Bronchial smooth muscle cell (primary cell): ENCODE measurements at places on chromosomes 11 and 22. TPM values are rescaled to one million over a fixed set of nuclear protein-coding genes. Genes with fewer than 3 reads are reported as not detected.

Gene TREH
- total RNA-seq, result under 0.01 TPM in 1 of 2 replicates, not detected in the other

Gene CD3G
- not detected in 2 replicates for total RNA-seq

Gene MCM5
- total RNA-seq, result 11.4 and 13.4 TPM in 2 replicates

Gene TSPAN18
- not detected in 2 replicates for total RNA-seq

Gene OR10A2
- not detected in 2 replicates for total RNA-seq

Gene GCAT
- total RNA-seq, result 15.0 and 24.3 TPM in 2 replicates

Gene KCNJ1
- under 0.01 TPM in 1 of 2 replicates, not detected in the other for total RNA-seq

Gene RIMBP3C
- 0.09 and 0.47 TPM in 2 replicates for total RNA-seq

Gene CARD18
- not detected in 2 replicates for total RNA-seq

Gene MAJIN
- total RNA-seq, result not detected in 2 replicates

Gene OR5M10
- not detected in 2 replicates for total RNA-seq

Gene NPTXR
- total RNA-seq, result 0.26 and 1.1 TPM in 2 replicates

Gene STK33
- 0.94 and 1.4 TPM in 2 replicates for total RNA-seq

Gene PLEKHA7
- under 0.01 and 0.17 TPM in 2 replicates for total RNA-seq

Gene SMTNL1
- not detected in 2 replicates for total RNA-seq

Gene TMPRSS4
- total RNA-seq, result 0.17 TPM in 1 of 2 replicates, not detected in the other

Gene VWCE
- 3.6 and 14.9 TPM in 2 replicates for total RNA-seq

Gene DBX1
- not detected in 2 replicates for total RNA-seq

Gene OR4D5
- total RNA-seq, result not detected in 2 replicates

Gene CRACR2B
- 0.43 and 2.4 TPM in 2 replicates for total RNA-seq
